ENCODE measurements at places on chromosomes 2 and 18.

DNA sequence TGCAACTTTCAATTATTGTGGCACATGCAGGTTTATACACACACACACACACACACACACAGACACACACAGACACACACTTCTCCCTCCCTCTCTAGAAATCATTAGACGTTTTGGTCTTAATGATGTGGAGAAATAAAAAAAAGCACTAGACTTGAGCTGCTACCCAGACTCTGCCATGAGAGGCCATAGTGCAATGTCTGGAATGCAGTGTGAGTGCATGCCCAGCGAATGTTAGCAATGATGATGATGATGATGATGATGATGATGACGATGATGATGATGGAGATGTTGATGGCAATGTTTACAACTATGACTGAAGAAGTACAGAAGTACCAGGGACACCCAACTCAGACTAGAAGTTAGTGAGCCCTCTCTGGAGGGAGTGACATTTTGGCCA is 23.8 kb upstream of the KLHL29 start:
- DNase-seq, result no peak

DNA sequence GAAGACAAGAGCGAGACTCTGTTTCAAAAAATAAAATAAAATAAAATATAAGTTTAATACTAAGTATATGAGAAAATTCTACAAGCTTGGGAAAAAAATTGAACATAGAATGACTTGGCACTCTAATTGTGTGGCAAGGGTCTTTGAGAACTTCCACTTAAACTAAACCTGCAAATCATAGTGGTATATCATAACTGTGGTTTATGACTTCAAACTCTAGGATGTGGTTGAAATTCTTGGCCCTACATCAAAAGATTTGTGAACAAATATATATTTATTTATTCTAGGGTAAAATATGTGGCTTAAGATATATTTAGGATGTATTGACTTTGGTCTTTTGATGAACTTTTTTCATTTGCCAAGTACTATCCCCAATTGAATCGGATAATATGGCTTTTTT is 3.1 kb upstream of the FAM171B start:
- no peak for DNase-seq

GRCh38 chr2:226893216-226893615 is 57.4 kb downstream of the RHBDD1 start:
- no peak for DNase-seq

DNA sequence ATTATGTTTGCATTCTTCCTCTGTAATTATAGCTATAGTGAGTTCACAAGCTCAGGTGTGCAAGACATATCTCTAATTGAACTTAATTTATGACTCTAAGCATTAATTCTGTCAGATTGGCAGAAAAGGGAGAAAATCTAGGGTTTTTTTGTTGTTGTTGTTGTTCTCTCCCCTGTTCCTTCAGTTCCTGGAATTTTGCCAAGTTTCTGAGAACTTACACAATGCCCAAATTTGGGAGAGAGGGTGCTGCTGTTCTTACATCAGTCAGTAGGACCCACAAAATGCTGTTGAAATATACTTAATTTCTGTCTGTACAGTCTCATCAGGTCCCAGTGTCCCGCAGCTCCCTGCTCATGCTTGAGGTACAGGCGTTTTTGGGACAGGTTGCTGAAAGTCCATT is 221.8 kb upstream of the RBMS1 start:
- no peak for DNase-seq

GRCh38 chr2:218168016-218168415 is 1.3 kb upstream of the CXCR1 start:
- DNase-seq, result no peak

DNA sequence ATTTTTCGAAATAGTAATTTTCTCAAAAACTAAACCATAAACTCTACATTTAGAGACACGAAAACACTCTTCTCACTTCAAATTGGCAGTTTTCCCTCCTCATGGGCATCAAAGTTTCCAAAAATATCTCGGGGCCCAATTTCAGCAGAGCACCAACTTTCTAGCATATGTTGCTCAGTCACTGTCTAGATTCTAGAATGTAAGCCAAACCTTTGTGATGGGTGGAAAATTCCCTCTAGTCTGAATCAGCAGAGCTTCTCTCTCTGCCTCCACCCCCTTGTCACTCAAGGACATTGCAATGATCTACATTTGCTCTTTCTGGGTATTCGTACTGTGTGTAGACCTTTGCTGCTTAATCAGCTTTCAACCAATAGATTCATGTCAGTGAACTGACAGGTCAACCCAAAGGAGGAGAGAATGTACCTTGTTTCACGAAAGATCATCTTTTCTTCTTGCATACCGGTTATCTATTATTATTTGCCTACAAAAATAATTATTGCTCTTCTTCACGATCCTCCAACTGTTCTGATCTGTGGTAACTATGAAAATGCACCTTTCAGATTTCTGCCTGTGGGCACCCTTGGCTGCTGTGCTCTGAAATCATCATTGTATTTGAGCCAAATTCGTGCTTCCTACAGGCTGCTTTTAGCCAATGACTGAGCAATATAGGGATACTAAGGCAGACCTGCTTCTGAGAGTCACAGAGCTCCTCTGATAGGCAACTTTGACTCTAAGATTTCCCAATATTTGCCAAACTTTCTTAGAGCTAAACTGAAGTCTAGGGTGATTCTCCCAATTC is 38.7 kb upstream of the GLS start:
- DNase-seq, result no peak

- DNase-seq, result no peak
Observed at GRCh38 chr2:40315683-40316082, 136.2 kb downstream of the SLC8A1 start.

DNA sequence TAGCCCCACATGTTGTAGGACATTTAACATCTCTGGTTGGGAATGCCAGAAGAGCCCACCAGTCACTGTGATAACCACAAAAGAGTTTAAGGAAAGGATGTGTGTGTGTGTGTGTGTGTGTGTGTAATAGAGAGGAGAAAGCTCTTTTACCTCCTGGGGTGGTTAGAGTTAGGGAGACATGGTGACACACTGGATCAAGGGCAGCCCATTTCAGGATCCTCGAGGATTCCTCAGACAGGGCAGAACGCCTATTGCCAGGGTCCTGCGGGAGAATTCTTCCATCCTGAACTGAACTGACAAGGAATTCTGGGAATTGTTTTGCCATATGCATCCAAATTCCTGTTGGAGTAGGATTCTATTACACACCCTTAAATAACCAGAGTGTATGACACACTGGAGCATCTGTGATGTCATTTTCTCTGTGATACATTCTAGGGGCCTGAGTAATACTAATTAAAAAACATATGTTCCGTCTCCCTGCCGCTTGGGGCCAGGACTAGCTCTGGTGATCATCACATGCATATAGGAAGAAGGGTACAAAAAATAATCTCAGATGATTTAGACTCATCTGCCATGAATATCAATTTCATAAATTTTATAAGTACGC is 156.4 kb upstream of the MMADHC start:
- no peak for DNase-seq

- peak; percentile 46 for DNase-seq
Observed at GRCh38 chr2:237998530-237998929, 31.7 kb downstream of the UBE2F start.

DNA sequence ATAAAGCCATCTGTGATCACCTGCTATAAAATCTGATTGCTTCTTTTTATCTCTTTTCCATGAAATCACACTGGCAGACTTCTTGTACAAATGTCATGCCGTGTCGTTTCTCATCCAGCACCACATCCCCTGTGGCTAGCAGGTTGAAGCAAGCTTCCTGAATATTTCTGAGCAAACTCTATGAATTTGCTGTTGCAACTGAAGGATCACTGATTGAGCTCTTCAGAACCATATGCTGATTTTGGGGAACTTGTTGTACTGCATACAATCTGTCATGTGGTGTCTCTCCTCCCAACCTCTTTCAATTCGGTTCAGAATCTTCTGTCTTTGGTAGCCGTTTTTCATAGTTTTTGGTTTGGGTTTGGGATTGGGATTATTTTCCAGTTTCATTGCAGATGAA is 57.7 kb upstream of the RBMS1 start:
- no peak for DNase-seq

- DNase-seq, result no peak
Observed at GRCh38 chr2:167424803-167425755, 536.8 kb downstream of the XIRP2 start.

GRCh38 chr2:221323513-221323912 is 248.6 kb downstream of the EPHA4 start:
- no peak for DNase-seq

DNA sequence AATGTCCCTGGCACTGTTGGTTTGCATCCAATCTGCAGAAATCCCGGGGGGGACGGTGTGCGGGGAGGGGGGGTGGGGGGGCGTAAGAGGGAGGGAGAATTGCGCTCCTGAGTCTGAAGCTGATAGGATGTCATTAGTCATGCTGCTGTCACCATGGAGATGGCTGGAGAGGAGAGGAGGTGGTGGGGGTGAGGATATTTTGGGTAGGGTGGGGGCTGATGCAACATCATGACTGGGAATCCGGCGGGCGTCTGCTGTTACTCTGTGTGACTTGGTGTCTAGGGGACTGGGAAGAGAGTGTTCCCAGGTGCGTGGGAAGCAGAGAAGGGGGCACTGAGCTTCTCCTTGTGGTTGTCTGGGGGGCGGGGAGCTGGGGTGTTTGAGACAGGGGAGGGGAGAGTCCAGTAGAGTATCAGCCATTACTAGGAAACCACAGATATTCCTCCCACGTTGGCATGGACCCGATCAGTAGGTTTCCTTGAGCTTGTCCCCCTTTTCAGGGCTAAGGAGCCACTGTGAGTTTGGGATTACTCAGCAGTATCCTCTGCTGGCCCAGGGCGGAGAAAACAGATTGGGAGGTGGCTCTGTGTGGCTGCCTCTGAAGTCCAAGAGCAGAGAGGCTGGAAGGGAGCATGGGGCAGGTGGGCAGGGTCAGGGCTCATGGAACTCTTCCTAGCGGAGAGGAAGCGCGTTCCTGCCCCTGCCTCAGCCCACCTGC is 18.9 kb downstream of the TET3 start:
- no peak for DNase-seq

GRCh38 chr2:138536302-138536701 is 34.7 kb downstream of the SPOPL start:
- DNase-seq, result no peak

DNA sequence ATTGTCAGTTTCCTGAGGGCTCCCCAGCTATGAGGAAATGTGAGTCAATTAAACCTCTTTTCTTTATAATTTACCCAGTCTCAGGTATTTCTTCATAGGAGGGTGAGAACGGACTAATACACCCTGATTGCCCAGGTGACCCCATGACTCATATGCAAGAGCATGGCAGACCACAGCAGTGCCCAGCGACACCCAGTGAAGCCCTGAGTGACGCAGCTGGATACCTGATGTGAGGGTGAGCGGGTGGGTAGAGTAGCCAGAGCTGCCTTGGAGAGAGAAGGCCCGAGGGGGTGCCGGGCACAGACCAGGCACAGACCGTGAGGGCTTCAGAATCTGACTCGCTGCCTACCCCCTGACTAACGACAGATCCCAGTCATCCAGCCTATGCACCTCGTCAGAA is 15.4 kb downstream of the ALPG start:
- no peak for DNase-seq

DNA sequence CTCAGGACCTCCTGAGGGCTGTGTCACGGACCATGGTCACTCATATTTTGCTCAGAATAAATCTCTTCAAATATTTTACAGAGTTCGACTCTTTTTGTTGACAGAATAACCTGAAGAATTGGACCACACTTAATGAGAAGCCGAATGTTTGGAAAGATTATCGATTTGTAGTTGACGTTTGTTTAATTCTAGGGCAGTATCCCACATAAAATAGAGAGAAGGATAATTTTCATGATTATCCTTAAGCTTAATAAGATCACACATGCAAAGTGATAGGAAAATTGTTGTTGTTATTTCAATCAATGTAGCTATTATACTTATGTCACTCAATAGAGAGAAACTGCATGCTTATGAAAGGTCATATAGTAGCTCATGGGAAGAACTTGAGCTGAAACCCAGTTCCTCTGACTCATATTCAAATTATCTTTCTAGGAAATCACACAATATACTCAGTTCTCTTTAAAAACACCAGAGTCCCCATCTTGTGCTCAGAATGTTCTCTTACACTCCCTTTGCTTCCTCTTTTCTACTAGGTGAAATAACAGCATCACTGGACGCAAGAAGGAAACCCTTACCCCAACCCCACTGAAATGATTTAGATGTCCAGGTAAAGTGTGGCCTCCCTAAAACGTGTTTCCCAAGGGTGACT is 982.1 kb downstream of the TSN start:
- no peak for DNase-seq

GRCh38 chr18:55869556-55870501 is 281.8 kb upstream of the TCF4 start:
- no peak for DNase-seq

GRCh38 chr2:47654790-47655562 is 128.0 kb upstream of the MSH6 start:
- DNase-seq, result no peak

GRCh38 chr2:45669032-45669486 is 17.6 kb downstream of the PRKCE start:
- no peak for DNase-seq
